ENCODE measurements at places on chromosomes 2 and 18.

- no peak for DNase-seq
These were observed 996.2 kb upstream of the FANCL start for GRCh38 chr2:59237311-59237710.

DNA sequence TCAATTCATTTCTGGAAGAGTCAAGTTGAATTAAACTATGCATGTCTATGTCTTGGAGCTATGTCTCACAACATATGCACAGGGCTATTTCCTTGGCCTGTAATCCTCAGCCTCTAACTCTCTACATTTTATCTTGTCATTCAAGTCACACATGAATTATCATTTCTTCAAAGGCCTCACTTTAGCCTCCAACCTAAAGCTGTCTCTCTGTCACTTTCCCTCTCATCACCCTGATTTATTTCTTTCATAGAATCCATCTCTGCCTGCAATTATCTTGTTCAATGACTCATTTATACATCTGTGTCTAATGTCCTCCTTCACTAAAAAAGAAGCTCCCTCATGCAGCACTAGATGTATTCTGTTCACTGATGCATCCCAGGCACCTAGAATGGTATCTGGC, 614.2 kb upstream of the REG3G start:
- DNase-seq, result no peak

DNA sequence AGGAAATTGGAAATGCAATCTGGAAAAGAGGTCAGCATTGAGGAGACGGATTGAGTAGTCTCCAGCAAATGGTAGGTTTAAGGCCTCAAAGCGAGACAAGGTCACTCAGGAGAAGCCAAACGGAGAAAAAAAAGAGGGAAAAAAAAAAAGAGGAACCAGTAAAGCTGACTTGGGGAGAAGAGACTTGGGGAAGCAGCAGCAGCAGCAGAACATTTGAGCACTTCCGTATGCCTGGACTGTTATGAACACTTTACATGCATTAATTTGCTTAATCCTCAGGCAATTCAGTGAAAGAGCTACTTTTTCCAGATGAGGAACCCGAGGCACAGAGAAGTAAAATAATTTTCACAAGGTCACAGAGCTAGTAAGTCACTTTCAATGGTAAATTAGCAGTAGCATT, 81.3 kb downstream of the OSBPL6 start:
- no peak for DNase-seq

DNA sequence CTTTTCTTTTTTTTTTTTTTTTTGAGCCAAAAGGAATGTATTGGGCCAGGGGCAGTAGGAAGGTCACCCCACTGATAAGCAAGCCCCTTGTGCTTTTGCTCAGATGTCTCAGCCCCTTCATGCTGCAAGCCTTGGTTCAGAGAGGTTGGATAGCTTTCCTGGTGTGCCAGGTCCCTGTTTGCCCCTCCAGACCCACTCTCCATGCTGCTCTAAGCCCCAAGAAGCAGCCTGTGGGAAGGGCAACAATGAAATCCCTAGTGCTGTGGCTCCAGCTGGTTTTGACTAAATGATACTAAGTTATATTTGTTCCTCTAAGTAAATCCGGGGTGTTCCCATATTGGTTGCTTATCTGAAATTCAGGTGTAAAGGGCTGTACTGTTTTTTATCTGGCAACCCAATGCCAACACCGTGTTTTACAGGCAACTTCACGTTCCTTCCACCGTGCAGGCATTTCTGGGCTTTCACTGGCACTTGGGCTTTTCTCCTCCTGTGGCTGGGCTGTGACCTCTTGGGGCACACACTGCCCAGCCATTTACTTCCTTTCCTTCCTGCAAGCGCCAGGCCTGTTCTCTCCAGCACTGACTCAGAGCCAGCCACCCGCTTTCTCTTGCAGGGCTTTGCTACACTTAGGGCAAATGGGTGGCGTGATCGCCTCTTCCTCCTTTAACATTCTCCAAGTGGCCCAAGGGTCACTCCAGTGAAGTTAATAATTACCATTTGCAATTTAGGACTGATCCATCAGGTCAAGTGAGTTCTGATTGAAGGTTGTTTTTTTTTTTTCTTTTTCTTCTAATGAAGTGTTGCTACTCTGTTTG, 21.6 kb downstream of the MERTK start:
- no peak for DNase-seq

GRCh38 chr2:20291846-20292408, 58.7 kb downstream of the PUM2 start:
- no peak for DNase-seq

DNA sequence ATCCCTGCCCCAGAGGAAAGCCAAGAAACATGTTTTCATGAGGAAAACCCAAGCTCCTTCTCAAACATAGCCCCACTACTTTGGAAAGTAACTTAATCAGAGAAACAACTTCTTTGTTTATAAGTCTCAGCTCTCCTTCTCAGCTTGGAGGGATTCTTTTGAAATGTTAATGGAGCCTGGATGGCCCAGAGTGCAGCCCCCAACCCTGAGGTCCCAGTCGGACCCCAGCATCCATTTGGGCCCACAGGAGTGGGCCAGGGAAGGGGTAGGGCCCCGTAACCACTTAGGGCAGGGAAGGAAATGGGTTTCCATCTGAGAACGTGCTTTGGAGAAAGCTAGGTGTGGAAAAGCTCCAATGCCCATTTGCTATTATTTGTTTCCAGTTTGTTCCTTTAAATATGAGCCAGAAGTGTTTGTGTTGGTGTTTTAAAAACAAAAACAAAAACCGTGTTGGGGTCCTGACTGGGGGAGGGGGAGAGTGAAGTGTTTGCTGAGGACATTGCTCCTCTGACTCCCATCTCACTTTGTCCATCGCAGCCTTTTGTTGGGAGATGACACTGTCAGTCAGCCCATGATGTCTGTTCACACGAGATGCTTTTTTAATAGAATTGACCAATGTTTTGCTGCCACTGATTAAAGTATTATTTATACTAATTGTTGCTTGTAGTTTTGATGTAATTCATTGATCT, 1.6 kb upstream of the HOXD3 start:
- DNase-seq, result no peak

DNA sequence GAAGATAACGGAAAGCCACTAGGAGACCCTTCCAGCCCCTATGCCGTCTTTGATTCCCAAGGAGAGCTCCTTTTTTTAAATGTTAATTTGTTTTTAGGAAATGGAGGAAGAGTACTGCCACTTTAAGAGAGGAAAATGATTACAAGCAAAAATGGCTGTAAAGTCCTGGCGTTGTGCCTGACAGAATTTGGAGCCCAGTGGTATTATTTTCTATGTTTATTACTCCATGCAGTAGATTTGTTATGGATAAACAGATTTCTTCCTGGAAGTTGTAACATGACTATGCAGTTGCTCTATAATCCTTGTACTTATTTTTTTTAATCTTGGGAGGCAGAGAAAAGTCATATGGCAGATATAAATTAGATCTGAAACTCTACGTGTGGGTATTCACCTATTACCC, 141.3 kb downstream of the GBX2 start:
- no peak for DNase-seq

GRCh38 chr2:68118816-68119215, 38.9 kb upstream of the PNO1 start:
- no peak for DNase-seq

DNA sequence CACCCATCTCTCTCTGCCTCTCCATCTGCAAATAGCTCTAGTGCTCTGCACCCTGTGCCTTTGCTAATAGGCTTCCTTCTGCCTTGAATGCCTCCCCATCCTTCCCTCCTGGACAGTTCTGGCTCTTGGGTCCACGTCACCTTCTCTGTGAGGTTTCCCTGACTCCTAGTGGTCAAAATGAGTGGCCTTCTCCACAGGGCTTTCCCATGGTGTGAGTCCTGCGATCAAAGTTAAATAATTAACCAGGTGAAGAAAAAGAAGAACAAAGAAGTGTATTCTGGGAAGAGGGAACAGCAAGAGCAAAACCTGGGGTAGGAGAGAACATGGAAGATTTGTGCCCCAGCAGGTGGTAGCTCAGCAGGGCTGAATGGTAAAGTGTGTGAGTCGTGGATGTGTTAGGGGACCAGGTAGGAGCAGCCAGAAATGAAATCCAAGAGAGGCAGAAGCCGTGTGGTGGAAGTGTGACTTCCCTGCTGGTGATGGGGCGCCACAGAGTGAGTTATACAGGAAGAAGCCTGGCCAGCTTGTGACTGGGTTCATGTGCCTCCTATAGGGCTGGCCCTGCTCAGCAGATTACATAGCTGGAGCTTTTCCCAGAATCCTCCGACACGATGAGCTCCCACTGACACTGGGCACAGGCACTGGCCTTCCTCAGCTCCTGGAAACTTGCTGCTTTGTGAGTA, 93.8 kb upstream of the LDAH start:
- no peak for DNase-seq

GRCh38 chr2:229947544-229947943, 25.2 kb downstream of the FBXO36 start:
- DNase-seq, result no peak

- no peak for DNase-seq
These were observed 32.8 kb downstream of the LPIN2 start for GRCh38 chr18:2979871-2980790.

DNA sequence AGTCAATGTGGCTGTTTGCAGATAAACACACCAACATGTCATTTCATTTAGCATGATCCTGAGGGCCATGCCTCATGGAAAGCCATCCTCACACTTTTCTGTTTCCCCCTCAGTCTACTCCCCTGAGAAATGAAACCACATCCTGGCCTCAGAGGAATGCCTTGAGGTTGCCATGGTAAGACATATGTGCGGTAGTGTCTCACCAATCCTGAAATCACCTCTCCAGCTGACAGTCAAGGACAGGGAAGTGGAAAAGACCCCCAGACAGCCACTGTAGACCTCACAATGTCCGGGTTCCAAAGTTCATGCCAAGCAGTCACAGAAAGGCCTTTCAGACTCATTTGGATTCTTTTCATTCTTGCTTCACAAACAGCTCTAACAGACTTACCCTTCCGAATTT, 175.2 kb upstream of the PKDCC start:
- no peak for DNase-seq

DNA sequence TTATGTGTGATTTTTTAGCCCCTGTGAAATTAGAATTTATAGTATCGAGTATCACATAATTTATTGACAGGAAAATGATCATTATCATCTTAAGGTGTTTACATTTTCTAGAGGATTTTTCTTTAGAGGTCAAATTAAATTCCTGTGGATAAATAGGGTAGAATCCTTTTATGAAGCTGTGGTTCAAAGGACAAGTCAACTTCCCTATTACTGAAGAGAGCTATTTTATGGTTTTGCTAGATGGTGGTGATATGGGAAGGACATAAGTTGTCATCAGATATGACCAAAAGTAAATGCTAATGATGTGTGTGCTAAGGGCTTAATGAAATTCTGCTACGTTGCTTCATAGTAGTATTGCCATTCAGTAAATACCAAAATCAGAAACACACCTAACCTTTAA, 80.1 kb downstream of the EML4 start:
- no peak for DNase-seq

- DNase-seq, result no peak
These were observed 193.3 kb upstream of the VWC2L start for GRCh38 chr2:214217599-214217998.

GRCh38 chr2:190963088-190963487, 50.9 kb downstream of the STAT1 start:
- DNase-seq, result no peak

- DNase-seq, result no peak
These were observed 509 bp upstream of the CYS1 start for GRCh38 chr2:10080536-10081304.

DNA sequence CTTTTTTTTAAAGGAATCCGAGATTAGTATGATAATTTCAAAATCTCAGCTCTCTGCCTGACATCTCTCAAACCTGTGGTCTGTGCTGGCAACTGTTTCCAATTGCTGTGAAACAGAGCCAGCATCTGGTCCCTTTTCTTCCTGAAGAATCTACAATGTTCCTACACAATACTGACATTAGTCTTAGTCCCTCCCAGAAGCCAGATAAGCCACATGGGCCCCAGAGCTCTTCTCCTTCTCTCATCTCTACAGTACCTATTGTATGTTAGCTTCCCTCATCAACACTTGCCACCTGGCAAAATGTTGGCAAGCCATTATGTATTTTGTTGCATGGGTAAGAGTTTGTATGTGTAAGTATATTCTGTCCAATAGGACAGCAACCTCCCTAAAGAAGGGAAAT, 62.9 kb upstream of the CDKL4 start:
- DNase-seq, result no peak

- DNase-seq, result no peak
These were observed 398.0 kb upstream of the CDH20 start for GRCh38 chr18:60935041-60935910.

DNA sequence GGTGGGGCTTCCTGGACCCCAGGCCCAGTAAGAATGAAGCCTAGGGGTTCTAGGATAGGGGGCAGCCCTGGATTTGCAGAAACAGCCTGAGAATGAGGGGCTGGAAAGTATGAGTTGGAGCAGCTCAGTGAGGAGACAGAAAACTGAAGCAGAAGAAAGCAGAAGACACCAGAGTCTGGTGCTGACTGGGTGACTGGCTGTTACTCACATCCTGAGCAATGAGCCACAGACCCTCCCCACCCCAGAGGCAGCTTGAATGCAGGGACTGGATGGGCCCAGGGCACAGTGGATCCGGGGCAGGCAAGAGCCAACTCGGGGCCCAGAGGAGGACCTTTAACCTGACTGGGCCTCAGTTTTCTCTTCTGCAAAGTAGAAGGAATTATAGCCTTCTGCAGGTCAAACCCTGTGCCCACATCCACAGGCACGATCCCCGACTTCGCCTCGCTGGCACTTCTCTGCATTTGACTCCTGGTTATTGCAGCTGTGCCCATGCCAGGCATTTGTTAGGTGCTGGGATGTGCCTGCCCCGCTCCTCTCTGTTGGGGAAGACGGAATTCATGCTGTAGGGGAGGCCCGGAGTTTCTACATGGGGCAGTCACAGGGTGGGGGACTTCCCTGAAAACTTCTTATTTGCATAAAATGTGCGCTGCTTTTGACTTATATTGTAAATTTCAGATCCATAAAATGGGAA, 8.5 kb downstream of the STEAP3 start:
- DNase-seq, result no peak
